ENCODE measurements at places on chromosomes 2 and 18. TPM values are rescaled to one million over a fixed set of nuclear protein-coding genes. Genes with fewer than 3 reads are reported as not detected.

DNA sequence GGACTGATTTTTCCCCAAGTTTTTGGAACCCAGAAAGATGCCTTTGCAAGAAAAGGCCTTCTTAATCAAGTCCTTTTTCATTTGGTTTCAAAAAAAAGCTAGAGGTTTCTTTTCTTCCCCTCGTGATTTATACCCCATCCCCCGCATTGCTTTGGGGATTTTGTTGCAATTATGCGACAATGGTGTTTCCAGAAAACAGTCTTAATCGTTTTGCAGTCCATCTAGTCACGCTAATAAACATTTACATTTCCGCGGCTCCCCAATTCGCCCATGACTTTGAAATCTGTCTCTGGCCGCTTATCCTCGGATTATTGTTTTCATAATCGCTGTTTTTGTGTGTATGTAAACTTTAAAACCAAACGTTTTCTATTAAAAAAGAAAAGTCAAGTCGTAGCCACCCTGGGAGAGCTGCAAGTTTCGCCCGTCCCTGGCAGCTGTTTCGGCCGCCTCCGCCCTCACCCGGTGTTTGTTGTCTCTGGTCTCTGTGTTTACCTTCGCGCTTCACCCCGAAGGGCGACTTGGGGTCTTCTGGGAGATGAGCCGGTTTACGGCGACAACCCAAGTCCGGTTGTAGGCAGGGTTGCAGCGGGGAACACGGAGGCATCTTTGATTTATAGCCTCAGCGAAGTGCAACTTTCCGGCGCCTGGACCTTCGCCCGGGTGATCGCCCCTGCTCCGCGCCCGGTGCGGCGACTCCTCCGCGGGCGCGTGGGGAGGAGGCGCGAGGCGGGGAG lies 667 bp downstream of the SP9 start:
- H3K4me1 ChIP-seq = peaks cover 60% of the 10 kb centered on the region
- H3K27ac ChIP-seq = no peak overlapping the region
- peaks cover 92% of the 10 kb centered on the region for H3K27me3 ChIP-seq
- no peak for DNase-seq
- H3K36me3 ChIP-seq = no peaks in the 10 kb centered on the region

VSNL1 gene
- total RNA-seq = not detected

DNA sequence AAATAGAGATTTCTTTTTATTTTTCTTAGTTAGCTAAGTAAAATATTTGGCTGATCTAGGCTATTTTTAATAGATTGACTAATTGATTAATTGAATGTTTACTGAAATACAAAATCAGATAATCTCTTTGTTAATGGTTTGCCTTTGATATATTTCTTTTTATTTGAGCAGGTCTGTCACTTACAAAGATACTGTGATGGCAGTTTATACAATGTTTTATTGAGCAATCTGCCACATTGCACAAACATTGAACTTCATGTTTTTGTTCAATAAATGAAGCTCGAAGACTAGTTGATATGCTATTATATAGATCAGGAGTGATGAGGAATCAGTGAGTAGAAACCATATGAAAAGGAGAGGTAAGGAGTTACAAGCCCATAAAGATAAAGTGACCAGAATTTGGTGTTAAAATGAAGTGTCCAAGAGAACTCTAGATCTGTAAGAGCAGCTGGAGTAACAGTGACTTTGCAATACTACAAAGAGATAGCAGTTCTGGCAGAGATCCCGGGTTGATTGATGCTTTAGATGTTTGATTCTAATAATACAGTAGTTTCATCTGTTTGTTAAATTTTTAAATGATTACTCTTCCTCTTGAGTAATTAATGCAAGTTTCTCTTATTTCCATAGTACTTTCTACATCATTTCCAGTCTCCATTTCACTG lies 574.2 kb downstream of the CCDC85A start:
- H3K27me3 ChIP-seq = no peaks in the 10 kb centered on the region
- H3K36me3 ChIP-seq = no peaks in the 10 kb centered on the region
- no peaks in the 10 kb centered on the region for H3K4me1 ChIP-seq
- H3K4me3 ChIP-seq = no peak overlapping the region

- H3K36me3 ChIP-seq = no peaks in the 10 kb centered on the region
- no peak overlapping the region for H3K4me3 ChIP-seq
- no peaks in the 10 kb centered on the region for H3K27me3 ChIP-seq
- H3K27ac ChIP-seq = no peak overlapping the region
- DNase-seq = no peak
- no peaks in the 10 kb centered on the region for H3K4me1 ChIP-seq
Measured at GRCh38 chr2:217077831-217078407, 218.1 kb upstream of the TNP1 start.

CRYBA2 gene
- total RNA-seq = not detected

- no peak overlapping the region for H3K27ac ChIP-seq
- no peaks in the 10 kb centered on the region for H3K4me1 ChIP-seq
- no peak for DNase-seq
- H3K4me3 ChIP-seq = no peak overlapping the region
- H3K27me3 ChIP-seq = no peaks in the 10 kb centered on the region
- H3K36me3 ChIP-seq = no peaks in the 10 kb centered on the region
Measured at GRCh38 chr2:153568105-153568504, 89.5 kb upstream of the RPRM start.

GRCh38 chr2:131130298-131130596 lies 25.1 kb downstream of the PLEKHB2 start:
- no peaks in the 10 kb centered on the region for H3K4me1 ChIP-seq
- H3K36me3 ChIP-seq = peaks cover 82% of the 10 kb centered on the region
- no peaks in the 10 kb centered on the region for H3K27me3 ChIP-seq
- H3K4me3 ChIP-seq = no peak overlapping the region

GRCh38 chr2:1677821-1678165 lies 66.5 kb downstream of the PXDN start:
- no peak overlapping the region for H3K4me3 ChIP-seq
- no peaks in the 10 kb centered on the region for H3K36me3 ChIP-seq
- no peak overlapping the region for H3K27ac ChIP-seq
- no peaks in the 10 kb centered on the region for H3K27me3 ChIP-seq

DNA sequence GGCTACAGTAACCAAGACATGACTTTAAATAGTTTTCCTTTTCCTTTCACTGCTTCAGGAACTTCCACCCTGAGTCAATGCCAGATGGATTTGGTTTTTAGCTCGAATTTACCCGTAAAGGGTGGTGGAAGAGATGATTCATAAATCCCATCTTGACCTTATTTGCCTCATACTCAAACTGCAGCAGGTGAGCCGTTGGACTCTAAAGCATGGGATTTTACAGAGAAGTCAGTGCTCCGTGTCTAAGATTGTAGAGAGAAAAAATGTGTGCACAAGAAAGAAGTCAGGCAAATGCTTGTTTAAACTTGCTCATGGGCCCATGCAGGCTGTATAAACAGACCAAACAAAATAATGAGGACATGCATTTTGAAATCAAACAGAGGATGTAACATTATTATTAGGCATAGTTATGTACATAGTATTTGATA lies 369.7 kb upstream of the TRIB2 start:
- no peak overlapping the region for H3K27ac ChIP-seq
- H3K4me1 ChIP-seq = no peaks in the 10 kb centered on the region
- DNase-seq = no peak
- H3K27me3 ChIP-seq = no peaks in the 10 kb centered on the region
- no peak overlapping the region for H3K4me3 ChIP-seq

LYPD1 gene
- not detected for total RNA-seq

DNA sequence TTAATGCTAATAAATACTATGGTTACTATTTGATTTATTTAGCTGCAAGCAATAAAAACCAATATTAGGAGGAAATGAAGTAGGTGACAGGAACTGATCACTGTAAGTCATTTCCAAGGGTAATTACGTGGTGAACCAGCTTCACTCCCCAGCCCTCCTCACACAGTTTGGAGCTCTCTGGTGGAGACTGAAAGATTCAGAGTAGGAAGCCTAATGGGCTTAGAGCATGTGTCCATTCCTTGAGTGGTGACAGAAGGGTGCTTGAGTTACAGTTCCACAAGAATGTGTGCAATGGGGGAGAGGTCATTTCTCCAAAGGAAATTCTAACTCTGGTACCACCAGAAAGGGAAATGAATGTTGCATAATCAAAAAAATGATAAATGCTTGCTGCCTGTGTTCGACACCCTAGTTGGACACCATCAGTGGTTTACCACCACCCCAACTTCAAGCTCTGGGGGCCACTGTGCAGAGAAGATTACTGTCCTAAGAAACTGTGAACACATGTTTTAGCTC lies 285.1 kb upstream of the MMADHC start:
- DNase-seq = no peak
- no peaks in the 10 kb centered on the region for H3K4me1 ChIP-seq
- H3K27me3 ChIP-seq = no peaks in the 10 kb centered on the region
- no peak overlapping the region for H3K4me3 ChIP-seq
- H3K36me3 ChIP-seq = no peaks in the 10 kb centered on the region

DNA sequence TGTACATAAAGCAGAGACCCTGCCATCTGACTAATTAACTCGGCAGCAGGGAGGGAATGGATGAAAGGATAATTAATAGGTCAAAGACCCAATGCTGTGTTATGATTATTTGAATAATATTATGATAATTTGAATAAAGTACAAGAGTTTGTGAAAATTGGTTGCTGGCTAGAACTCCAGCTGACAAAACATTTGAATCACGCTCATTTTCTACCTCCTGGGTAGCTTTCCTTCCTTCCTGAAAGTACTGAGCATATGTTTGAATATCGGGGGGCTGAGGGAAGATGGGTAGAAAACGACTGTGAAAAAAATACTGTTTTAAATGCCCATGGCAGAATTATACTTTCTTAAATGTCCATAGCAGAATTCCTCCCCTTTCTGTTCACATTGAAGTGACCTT lies 243.6 kb upstream of the RBMS1 start:
- no peaks in the 10 kb centered on the region for H3K4me1 ChIP-seq
- H3K27ac ChIP-seq = no peak overlapping the region
- H3K27me3 ChIP-seq = no peaks in the 10 kb centered on the region
- H3K36me3 ChIP-seq = no peaks in the 10 kb centered on the region

SLC4A3 gene
- 0.20 TPM for total RNA-seq

- peaks cover 3% of the 10 kb centered on the region for H3K27me3 ChIP-seq
- H3K27ac ChIP-seq = no peak overlapping the region
- no peaks in the 10 kb centered on the region for H3K4me1 ChIP-seq
- no peak overlapping the region for H3K4me3 ChIP-seq
- no peak for DNase-seq
- H3K36me3 ChIP-seq = no peaks in the 10 kb centered on the region
Measured at GRCh38 chr18:46641917-46642316, 15.1 kb downstream of the LOXHD1 start.

DNA sequence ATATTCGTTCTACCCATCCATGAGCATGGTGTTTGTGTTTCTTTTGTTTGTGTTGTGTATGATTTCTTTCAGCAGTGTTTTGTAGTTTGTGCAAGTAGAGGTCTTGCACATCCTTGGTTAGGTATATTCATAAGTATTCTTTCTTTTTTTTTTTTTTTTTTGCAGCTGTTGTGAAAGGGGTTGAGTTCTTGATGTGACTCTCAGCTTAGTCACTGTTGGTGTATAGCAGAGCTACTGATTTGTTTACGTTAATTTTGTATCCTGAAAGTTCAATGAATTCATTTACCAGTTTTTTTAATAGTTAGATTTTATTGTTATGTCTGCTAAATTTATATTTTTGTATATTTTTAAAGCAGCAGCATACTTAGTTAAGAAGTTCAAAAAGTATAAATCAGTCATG lies 834.4 kb upstream of the NRXN1 start:
- no peaks in the 10 kb centered on the region for H3K4me1 ChIP-seq
- no peak overlapping the region for H3K4me3 ChIP-seq
- H3K36me3 ChIP-seq = no peaks in the 10 kb centered on the region
- no peaks in the 10 kb centered on the region for H3K27me3 ChIP-seq
- H3K27ac ChIP-seq = no peak overlapping the region
- no peak for DNase-seq

- peaks cover 55% of the 10 kb centered on the region for H3K4me1 ChIP-seq
- DNase-seq = no peak
- H3K27me3 ChIP-seq = no peaks in the 10 kb centered on the region
- no peak overlapping the region for H3K27ac ChIP-seq
- peak overlapping the region; percentile 75 for H3K4me3 ChIP-seq
Measured at GRCh38 chr2:74835831-74836674, 2.1 kb downstream of the HK2 start.

GRCh38 chr18:74773171-74773624 lies 175.5 kb downstream of the ZNF407 start:
- no peak overlapping the region for H3K4me3 ChIP-seq
- no peaks in the 10 kb centered on the region for H3K27me3 ChIP-seq
- no peak for DNase-seq
- no peak overlapping the region for H3K27ac ChIP-seq
- no peaks in the 10 kb centered on the region for H3K4me1 ChIP-seq

SUCLG1 gene
- 37.1 TPM for total RNA-seq

- no peaks in the 10 kb centered on the region for H3K36me3 ChIP-seq
- H3K27me3 ChIP-seq = no peaks in the 10 kb centered on the region
- H3K4me3 ChIP-seq = no peak overlapping the region
- no peak for DNase-seq
- H3K27ac ChIP-seq = no peak overlapping the region
Measured at GRCh38 chr2:186429104-186429503, 57.0 kb upstream of the ZC3H15 start.

LIPG gene
- not detected for total RNA-seq

DNA sequence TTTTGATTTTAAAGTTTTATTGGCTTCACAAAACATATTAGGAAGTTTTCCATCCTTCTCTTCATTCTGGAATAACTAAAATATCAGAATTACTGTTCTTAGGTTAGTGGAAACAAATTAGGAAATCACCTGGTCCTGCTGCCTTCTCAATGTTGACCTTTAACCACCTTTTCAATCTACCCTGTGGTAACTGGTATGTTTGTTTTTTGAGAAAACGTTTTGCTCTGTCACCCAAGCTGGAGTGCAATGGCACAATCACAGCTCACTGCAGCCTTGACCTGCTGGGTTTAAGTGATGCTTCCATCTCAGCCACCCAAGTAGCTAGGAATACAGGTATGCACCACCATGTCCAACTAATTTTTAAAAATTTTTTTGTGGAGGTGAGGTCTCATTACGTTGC lies 28.4 kb downstream of the ACYP2 start:
- no peaks in the 10 kb centered on the region for H3K4me1 ChIP-seq
- no peaks in the 10 kb centered on the region for H3K27me3 ChIP-seq
- no peak overlapping the region for H3K4me3 ChIP-seq
- no peak for DNase-seq

GRCh38 chr2:217222309-217222910 lies 362.5 kb upstream of the TNP1 start:
- H3K4me1 ChIP-seq = no peaks in the 10 kb centered on the region
- no peak overlapping the region for H3K4me3 ChIP-seq
- H3K27me3 ChIP-seq = no peaks in the 10 kb centered on the region
- no peak overlapping the region for H3K27ac ChIP-seq
- DNase-seq = no peak

DNA sequence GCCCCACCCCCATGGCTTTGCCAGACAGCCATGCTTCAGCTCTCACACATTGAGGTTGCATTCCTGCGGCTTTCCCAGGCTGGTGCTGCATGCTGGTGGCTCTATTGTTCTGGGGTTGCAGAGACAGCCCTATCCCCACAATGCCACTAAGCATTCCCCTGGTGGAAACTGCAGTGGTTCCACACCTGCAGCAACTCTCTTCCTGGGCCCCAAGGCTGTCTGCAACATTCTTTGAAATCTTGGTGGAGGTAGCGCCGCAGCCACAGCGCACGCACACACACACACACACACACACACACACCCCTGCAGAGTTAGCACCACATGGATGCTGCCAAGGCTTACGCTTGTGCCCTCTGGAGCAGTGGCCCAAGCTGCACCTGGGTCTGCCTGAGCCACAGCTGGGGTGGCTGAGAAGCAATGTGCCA lies 21.4 kb downstream of the SFXN5 start:
- H3K27me3 ChIP-seq = no peaks in the 10 kb centered on the region
- H3K36me3 ChIP-seq = no peaks in the 10 kb centered on the region
- H3K27ac ChIP-seq = no peak overlapping the region
- DNase-seq = no peak

FBXO48 gene
- 0.44 TPM for total RNA-seq

GRCh38 chr2:127913808-127914457 lies 28.2 kb upstream of the AMMECR1L start:
- H3K27ac ChIP-seq = no peak overlapping the region
- no peak for DNase-seq
- no peaks in the 10 kb centered on the region for H3K36me3 ChIP-seq
